Neural progenitor cell (in vitro differentiated cells): ENCODE measurements at places on chromosomes 1 and 21.

- no peak overlapping the region for H3K27ac ChIP-seq
- peaks cover 27% of the 10 kb centered on the region for H3K27me3 ChIP-seq
- no peaks in the 10 kb centered on the region for H3K36me3 ChIP-seq
- no peak for DNase-seq
- H3K4me3 ChIP-seq: no peak overlapping the region
These were observed 39.7 kb downstream of the RIPK4 start for GRCh38 chr21:41726970-41727783.

DNA sequence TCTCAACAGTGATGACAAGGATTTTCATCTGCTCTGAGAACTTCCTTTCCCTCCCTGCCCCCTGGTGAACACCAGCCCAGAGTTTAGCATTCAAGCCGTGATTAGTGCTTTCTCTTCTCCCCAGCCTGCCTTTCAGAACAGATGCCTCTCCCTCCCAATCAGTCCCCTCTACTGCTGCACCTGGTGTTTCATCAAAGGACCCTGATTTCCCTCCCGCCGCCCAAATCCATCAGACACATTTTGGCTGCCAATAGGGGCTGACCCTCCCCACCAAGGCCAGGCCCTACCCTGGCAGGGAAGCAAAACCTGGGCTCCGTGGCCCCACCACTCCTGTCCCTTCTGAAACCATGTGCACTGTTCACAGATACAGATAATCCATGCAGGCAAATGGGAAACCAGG lies 34.0 kb upstream of the KLHDC7A start:
- DNase-seq: peak; percentile 60
- H3K4me1 ChIP-seq: peaks cover 41% of the 10 kb centered on the region
- no peaks in the 10 kb centered on the region for H3K27me3 ChIP-seq
- peak overlapping the region; percentile 53 for H3K27ac ChIP-seq
- H3K36me3 ChIP-seq: no peaks in the 10 kb centered on the region
- H3K4me3 ChIP-seq: no peak overlapping the region

- no peaks in the 10 kb centered on the region for H3K27me3 ChIP-seq
- no peaks in the 10 kb centered on the region for H3K4me1 ChIP-seq
- no peak overlapping the region for H3K27ac ChIP-seq
- H3K36me3 ChIP-seq: no peaks in the 10 kb centered on the region
- no peak overlapping the region for H3K4me3 ChIP-seq
These were observed 3.9 kb upstream of the RPTN start for GRCh38 chr1:152162792-152163463.

DNA sequence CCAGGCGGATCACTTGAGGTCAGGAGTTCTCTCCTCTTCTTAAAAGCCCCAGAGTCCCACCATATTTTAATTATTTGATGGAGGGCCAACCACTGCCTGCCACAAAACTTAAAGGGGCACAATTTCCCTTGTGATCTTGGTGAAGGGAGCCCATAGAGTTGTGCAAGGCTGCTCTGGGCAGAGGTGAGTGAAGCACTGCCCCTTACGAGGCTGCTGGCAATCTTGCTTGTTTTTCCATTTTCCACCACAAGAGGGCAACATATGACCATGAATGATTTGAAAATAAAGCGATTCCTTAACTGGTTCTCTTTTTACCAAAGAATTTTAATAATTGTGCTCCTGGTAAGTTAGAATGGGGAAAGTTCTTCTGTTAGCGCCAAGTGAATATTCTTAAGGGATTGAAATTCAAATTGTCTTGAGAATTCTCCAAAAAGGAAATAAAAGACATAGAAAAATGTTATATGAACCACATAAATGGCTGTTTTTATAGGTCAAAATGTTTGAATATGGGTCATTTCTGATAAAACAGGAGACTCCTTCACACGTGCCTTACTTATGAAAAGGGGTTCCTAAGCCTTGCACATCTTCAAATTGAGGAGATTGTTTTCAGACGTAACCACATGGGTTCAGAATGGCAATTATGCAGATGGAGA lies 22.7 kb downstream of the PGM1 start:
- H3K27ac ChIP-seq: no peak overlapping the region
- H3K4me1 ChIP-seq: peaks cover 30% of the 10 kb centered on the region
- no peaks in the 10 kb centered on the region for H3K36me3 ChIP-seq
- H3K27me3 ChIP-seq: no peaks in the 10 kb centered on the region
- DNase-seq: peak; percentile 74
- H3K4me3 ChIP-seq: no peak overlapping the region

GRCh38 chr1:202135221-202135721 lies 9.3 kb downstream of the ARL8A start:
- DNase-seq: peak; percentile 83
- H3K4me1 ChIP-seq: no peaks in the 10 kb centered on the region
- no peak overlapping the region for H3K27ac ChIP-seq
- H3K36me3 ChIP-seq: no peaks in the 10 kb centered on the region
- no peak overlapping the region for H3K4me3 ChIP-seq

GRCh38 chr1:116356673-116357072 lies 16.4 kb upstream of the ATP1A1 start:
- H3K27me3 ChIP-seq: no peaks in the 10 kb centered on the region
- H3K27ac ChIP-seq: no peak overlapping the region
- no peaks in the 10 kb centered on the region for H3K36me3 ChIP-seq
- DNase-seq: no peak

- no peak overlapping the region for H3K4me3 ChIP-seq
- no peak for DNase-seq
- no peak overlapping the region for H3K27ac ChIP-seq
- peaks cover 28% of the 10 kb centered on the region for H3K4me1 ChIP-seq
- H3K27me3 ChIP-seq: no peaks in the 10 kb centered on the region
These were observed 120.6 kb upstream of the ARHGEF16 start for GRCh38 chr1:3333903-3334302.

GRCh38 chr1:172398193-172398592 lies 22.3 kb upstream of the C1orf105 start:
- H3K4me3 ChIP-seq: no peak overlapping the region
- no peaks in the 10 kb centered on the region for H3K27me3 ChIP-seq
- DNase-seq: no peak
- no peaks in the 10 kb centered on the region for H3K36me3 ChIP-seq
- H3K27ac ChIP-seq: no peak overlapping the region

DNA sequence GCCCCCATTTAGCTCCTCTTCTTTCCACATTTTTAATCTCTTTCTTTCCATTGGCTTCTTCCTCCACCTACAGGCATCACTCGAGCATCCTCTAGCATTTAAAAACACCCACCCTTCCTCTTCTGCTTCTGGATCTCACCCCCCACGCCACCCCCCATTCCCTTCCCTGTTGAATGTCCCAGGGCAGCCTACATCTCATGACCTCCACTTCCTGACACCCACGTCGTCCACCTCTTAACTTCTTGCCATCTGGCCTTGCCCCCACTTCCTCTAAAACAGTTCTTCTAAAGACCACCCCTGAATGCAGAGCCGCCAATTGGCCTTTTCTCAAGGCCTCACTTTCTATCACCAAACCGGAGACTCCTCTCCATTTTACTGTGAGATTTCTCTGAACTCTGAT lies 6.1 kb upstream of the ETNK2 start:
- H3K36me3 ChIP-seq: no peaks in the 10 kb centered on the region
- no peaks in the 10 kb centered on the region for H3K4me1 ChIP-seq
- peaks cover 14% of the 10 kb centered on the region for H3K27me3 ChIP-seq

DNA sequence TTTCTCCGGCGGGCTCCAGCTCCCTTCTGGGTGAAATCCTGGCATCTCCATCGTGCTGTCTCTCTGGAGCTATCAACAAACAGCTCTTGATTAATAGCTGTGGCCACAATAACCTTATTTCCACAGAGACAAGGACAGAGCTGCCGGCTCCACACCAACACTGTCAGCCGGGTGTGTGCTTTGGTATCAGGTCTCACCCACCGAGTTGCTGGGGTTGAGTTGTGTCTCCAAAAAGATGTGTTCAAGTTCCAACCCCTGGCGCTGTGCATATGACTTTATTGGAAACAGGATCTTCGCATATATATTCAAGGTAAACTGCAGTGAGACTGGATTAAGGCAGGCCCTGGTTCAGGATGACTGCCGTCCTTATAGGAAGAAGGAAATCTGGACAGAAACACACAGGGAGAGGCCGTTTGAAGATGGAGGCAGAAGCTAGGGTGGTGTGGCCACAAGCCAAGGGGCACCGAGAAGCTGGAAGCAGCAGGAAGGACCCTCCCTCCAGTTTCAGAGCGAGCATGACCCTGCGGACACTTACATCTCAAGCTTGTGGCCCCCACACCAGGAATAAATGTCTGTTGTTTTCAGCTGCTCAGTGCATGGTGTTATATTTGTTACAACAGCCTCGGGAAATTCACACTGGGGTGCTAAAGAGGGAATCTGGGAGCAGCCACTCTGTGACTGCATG lies 88.4 kb upstream of the TMPRSS2 start:
- no peak overlapping the region for H3K4me3 ChIP-seq
- H3K36me3 ChIP-seq: no peaks in the 10 kb centered on the region
- H3K27ac ChIP-seq: no peak overlapping the region
- no peak for DNase-seq

DNA sequence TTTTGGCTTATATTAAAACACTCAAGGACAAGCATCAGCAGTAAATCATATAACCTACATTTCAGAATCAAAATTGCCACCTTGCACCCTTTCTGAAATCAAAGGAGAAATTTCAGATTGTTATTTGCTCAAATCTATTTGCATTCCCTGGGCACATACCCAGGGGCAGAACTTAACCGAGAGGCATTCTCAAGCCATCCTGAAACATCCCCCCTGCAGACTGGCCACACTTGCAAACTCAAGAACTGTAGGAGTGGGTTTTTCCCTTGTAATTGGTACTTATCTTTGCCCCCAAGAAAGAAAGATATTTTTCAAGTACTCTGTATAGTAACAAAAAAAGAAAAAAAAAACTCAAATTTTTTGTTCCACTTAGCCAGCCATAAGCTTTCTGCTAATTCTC lies 213.6 kb upstream of the ESRRG start:
- no peaks in the 10 kb centered on the region for H3K36me3 ChIP-seq
- DNase-seq: no peak
- H3K27ac ChIP-seq: no peak overlapping the region
- H3K27me3 ChIP-seq: no peaks in the 10 kb centered on the region
- no peak overlapping the region for H3K4me3 ChIP-seq

- peaks cover 11% of the 10 kb centered on the region for H3K4me1 ChIP-seq
- DNase-seq: no peak
- no peaks in the 10 kb centered on the region for H3K36me3 ChIP-seq
- no peak overlapping the region for H3K4me3 ChIP-seq
- no peaks in the 10 kb centered on the region for H3K27me3 ChIP-seq
These were observed 17.4 kb upstream of the GPR137B start for GRCh38 chr1:236124965-236125364.

DNA sequence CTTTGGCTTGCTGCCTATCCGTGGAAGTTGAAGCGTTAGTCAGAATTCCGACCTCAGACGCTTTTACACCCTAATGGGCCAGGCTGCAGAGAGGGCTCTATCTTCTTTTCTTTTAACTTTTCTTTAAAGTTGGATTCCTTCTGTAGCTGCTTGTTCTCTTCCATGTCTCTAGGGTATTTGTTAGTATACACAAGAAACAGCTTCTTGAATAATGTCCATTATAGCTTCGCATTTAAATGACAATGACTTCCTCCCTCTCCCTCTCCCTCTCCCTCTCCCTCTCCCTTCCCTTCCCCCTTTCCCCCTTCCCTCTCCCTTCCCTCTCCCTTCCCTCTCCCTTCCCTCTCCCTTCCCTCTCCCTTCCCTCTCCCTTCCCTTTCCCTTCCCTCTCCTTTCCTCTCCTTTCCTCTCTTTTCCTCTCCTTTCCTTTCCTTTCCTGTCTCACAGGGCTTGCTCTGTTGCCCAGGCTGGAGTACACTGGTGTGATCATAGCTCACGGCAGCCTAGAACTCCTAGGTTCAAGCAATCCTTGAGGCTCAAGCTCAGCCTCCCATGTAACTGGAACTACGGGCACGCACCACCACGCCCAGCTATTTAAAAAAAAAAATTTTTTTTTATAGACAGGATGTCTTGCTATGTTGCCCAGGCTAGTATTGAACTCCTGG lies 33.0 kb downstream of the RIPPLY3 start:
- peaks cover 14% of the 10 kb centered on the region for H3K4me1 ChIP-seq
- no peak overlapping the region for H3K27ac ChIP-seq
- no peaks in the 10 kb centered on the region for H3K36me3 ChIP-seq
- no peak overlapping the region for H3K4me3 ChIP-seq

DNA sequence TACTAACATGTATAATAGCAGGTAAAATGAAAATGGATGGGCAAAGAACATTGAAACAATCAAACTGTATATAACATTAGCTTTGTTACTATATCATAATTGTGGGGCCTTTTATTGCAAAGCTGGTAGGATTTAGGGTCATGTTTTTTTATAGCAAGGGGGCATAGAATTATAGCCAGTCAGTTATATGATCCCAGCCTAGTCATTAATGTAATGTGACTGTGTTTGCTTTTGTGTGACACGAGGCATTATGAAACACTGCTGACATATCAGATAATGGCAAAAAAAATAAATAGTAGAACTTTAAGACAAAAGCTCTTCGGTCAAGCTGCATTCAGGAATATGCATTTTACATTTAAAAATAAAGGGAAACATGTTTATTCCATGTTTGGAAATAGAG lies 81.3 kb upstream of the ZNF281 start:
- no peak for DNase-seq
- H3K27ac ChIP-seq: no peak overlapping the region
- H3K4me3 ChIP-seq: no peak overlapping the region
- H3K4me1 ChIP-seq: no peaks in the 10 kb centered on the region
- H3K36me3 ChIP-seq: no peaks in the 10 kb centered on the region

- H3K36me3 ChIP-seq: no peaks in the 10 kb centered on the region
- DNase-seq: no peak
- H3K27ac ChIP-seq: no peak overlapping the region
- no peak overlapping the region for H3K4me3 ChIP-seq
These were observed 52.6 kb upstream of the NHLH2 start for GRCh38 chr1:115893545-115893944.

GRCh38 chr1:222996310-222996975 lies 146.6 kb downstream of the TLR5 start:
- no peak overlapping the region for H3K4me3 ChIP-seq
- H3K27ac ChIP-seq: no peak overlapping the region
- H3K36me3 ChIP-seq: no peaks in the 10 kb centered on the region
- H3K27me3 ChIP-seq: no peaks in the 10 kb centered on the region
- peaks cover 29% of the 10 kb centered on the region for H3K4me1 ChIP-seq
